ENCODE measurements at places on chromosomes 1 and 21.

GRCh38 chr1:165426745-165427144, 18.2 kb downstream of the RXRG start:
- no peak for DNase-seq

GRCh38 chr1:234613128-234613875, 3.3 kb upstream of the IRF2BP2 start:
- DNase-seq = peak; percentile 49

GRCh38 chr1:196584696-196585095, 23.5 kb downstream of the KCNT2 start:
- DNase-seq = no peak

DNA sequence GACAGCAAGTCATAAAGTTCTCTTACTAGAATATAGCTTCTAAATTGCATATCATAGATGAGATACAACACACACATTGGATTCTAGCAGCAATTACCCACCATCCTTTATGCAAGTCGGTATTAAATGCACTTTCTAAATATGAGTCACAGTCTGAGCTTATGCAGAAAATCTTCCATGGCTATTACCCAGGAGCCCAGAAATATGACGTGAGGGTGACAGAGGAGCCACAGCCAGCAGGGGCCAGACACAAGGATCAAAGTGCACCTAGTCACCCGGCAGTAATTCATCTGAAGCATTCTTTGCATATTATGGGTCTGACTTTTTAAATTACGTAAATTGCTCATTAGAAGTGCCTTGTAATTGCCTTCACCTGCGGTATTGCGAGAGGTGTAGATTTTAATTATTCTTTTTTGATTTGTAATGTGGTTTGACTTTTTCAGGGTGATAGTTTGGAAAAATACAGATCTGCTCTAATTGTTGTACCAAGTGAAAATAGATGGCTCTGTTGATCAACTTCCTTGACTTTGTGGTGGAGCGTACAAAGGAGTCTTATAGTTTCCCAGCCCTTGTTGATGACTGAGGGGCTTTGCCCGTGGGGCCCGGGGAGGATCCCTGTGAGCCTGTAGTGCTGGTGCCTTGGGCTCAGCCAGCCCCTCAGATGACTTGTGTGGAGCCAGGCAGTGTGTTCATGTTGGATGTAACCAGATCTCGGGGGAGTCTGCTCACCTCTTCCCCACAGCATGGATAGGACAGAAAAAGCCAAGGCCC, 470.0 kb upstream of the VAMP3 start:
- DNase-seq = peak; percentile 96

DNA sequence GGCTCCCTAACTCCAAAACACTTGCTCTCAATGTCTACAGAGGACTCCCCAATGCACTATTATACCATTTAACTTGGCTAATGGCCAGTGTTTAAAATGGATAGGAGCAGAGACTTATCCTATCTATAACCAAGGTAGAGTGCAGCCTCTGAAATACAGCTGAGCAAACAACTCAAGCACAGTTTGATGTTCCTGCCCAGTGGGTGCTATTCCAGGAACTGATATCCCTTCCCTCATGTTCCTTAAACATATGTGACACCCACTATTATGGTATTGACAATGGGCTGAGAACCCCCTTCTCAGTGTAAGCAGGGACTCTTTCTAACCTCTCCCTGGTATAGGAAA, 51.7 kb downstream of the SH3GLB1 start:
- DNase-seq = no peak

DNA sequence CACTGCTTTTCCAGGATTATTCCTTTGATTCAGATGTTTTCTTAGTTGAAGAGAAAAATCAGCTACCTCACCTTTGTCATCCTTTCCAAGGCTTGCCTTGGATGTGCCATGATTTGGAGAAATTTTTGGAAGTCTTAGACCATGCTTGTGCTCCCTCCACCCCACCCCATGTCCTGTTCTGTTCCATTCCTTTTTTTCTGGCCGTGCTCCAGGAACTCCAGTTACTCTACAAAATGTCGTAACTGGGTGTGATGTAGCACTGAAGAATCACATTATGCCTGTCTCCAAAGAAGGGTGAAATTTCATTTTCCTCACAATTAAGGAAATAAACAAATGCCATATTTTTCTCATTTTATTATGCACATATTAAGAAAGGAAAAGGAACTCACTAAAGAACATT, 217.8 kb upstream of the ZRANB2 start:
- no peak for DNase-seq

GRCh38 chr1:99682291-99682751, 36.4 kb downstream of the PALMD start:
- DNase-seq = peak; percentile 69
